WERI-Rb-1 (cell line): ENCODE measurements at places on chromosomes 11 and 22.

DNA sequence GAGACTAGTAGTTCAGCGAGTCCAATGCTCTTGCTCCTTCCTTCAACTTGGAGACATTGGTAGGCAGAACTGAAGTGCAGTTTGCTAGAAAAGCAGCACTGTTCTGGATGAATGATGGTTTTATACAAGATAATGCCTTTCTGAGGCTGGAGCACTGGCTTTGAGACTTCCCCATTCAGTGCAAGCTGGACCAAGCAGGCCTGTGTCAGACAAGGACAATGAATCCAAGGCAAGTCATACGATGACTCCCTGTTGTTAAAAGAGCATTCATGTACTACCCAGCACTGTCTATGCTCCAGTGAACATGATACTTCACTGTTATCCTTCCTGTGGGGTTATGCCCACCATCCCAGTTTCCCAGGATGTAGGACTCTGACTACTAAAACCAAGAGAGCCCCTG is 242.3 kb upstream of the RAG2 start:
- DNase-seq: no peak

DNA sequence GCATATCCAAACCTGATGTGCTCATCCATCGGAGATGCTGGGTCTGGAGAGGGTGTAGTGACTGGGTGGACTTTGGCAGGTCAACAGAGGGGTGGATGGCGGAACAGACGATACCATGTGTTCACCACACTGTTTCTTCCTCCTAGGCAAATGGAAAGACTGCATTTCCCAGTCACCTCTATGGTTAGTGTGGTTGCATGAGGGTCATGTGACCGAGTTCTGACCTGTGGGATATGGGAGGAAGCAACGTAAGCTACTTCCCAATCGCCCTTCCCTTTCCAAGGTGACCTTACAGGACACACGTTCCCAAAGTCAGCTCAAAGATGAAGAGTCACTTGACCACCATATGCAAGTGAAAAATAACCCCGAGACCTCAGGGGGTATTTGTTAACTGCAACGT is 27.7 kb downstream of the TSPAN32 start:
- DNase-seq: no peak

GRCh38 chr22:47090591-47091245 is 328.3 kb downstream of the TBC1D22A start:
- no peak for DNase-seq

DNA sequence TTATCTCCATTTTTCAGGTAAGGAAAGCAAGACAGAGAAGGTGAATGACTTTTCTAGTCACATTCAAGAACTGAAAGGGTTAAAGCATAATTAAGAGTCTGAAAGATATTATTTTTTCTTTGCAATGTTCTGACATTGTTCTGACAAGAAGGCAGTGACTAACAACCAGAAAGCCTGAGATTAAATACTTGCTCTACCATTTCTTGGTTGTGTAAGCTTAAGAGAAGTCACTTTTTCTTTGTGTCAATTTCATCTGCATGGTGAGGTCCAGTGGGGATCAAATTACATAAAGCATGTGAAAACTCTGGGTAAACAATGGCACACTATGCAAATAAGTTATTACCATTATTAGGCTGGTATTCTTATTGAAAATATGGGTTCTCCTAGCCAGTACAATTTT is 73.7 kb downstream of the PHF21A start:
- no peak for DNase-seq

- DNase-seq: no peak
Measured at GRCh38 chr11:100970283-100971164, 159.1 kb downstream of the PGR start.

- DNase-seq: no peak
Measured at GRCh38 chr11:45037434-45038005, 86.8 kb upstream of the TP53I11 start.

GRCh38 chr11:130522284-130522961 is 74.0 kb downstream of the ADAMTS15 start:
- DNase-seq: peak; percentile 83

GRCh38 chr11:439315-440064 is 2.3 kb downstream of the ANO9 start:
- DNase-seq: no peak

GRCh38 chr11:134685793-134686380 is 273.8 kb upstream of the B3GAT1 start:
- DNase-seq: no peak

DNA sequence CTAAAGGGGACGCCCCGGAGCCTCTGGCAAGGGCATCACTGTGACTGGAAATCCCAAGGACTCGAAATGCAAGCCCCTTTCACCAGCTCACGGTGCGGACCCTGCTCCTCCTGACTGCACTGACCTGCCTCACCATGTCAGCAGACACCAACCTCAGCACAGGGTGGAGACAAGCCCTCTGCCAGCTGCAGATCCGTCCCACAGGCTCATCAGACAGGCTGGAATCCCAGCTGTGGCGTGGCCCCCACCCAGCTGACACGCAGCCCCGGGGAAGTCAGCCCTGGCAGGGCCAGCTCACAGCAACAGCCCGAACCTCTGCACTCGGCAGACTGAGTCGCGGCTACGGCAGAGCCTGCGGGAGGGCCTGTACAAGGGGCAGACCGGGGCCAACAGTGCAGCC is 36.8 kb downstream of the BRD1 start:
- no peak for DNase-seq

DNA sequence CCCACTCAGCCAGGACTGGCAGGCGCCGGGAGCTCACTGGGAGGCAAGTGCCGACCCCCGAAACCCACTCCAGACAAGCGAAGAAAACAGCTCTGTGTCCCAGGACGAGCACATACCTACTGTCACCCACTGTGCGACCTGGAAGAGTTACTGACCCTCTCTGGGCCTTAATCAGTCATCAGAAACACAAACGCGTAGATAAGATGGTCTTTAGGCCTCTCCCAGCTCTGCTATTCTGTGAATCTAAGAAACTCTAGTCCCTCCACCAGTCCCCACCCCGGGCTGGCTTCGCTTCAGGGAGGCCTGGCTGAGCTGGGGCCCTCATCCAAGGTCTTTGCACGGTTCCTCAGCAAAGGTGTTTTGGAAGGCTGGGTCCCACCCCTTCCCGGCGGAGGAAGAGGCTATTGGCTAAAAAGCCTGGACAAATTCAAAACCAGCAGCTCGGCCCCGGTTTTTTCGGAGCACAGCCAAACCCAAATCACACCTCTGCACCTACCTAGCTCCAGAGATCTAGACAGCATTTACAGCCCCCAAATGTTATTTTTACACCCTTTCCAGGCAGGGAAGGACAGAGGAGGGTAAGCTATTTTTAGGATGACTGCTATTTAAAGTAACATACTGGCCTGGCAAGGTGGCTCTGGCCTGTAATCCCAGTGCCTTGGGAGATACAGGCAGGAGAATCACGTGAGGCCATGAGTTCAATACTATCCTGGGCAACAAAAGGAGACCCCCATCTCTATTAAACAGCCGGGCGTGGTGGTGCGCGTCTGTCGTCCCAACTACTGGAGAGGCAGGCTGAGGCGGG is 13.2 kb upstream of the HDHD5 start:
- no peak for DNase-seq
